ENCODE measurements at places on chromosomes 2 and 18. TPM values are rescaled to one million over a fixed set of nuclear protein-coding genes. Genes with fewer than 3 reads are reported as not detected.
A peak's percentile ranks its signal among the peaks of the same experiment; 100 is the strongest.

Gene ALLC
- total RNA-seq = not detected

DNA sequence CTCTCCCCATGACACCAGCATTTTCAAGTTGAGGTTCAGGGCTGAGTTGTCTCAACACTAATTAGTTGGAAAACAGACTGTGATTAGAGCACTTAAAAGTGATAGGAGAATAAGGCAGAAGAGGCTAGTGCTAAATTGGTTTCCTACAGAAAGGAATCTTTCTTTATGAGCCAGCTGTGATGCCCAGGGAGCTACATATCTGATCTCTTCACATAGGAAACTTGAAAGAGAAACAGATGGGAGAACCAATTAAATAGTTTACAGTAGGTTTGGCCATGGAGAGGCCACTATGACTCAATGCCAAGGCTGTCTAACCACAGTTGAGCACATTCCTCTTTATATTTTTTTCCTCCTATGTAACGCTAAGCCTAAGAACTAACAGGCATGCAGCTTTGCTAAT lies 418.3 kb upstream of the CYRIA start:
- DNase-seq = peak; percentile 5

GRCh38 chr2:216006164-216006663 lies 7.1 kb downstream of the MREG start:
- DNase-seq = peak; percentile 93

DNA sequence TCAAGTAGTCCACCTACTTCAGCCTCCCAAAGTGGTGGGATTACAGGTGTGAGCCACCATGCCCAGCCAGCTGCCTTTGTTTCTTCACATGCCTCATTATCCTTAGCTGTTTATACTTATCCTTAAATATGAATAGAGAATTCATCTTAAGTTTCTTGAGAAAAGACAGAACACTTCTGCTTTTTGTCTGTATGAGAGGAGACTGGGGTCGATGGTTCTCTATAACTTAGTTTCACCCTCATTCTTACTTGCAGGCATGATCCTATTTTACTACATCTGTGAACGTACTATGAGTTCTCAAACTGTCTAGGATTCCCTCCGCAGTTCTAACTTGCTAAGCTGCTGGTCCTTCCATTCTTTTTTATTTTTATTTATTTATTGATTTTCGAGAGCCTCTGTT lies 20.4 kb downstream of the PPM1B start:
- no peak for DNase-seq

- peak; percentile 97 for DNase-seq
These were observed 24.4 kb upstream of the AAK1 start for GRCh38 chr2:69667805-69668382.

Gene HOXD4
- not detected for total RNA-seq

DNA sequence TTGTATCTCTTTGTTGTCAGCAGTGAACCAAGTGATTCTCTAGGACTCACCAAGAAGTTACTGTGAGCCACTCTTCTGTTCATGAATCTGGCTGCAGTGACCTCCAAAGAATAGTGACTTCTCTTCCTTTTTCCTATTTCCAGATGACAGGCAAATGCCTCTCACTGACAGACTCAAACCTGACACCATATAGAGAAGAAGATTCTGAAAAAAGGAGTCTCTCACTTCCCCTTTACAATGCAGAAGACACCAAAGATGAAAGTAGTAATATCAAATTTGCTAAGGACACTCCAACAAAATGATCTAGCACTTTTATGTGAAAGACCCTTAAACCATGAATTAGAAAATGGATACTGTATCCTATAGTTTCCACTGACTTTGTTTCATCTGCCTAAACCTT lies 44.4 kb upstream of the SETBP1 start:
- DNase-seq = no peak

DNA sequence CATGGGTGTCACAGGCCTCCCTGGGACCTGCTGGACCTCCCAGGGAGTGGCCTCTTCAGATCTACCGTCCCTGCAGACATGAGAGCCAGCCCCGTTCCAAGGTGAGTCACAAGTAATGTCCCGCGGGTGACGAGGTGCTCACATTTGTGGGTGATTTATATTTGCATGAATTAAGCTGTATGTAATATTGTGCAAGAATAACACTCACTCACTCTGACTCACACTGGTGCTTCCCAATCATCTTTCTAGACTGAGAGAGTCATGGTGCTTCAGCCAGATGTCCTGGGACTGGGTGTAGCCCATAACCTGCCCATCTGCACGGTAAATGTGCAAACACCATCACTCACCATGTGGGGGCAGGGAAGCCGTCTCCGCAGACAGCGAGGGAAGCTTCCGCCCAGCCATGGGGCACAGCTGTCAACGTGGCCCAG lies 347.5 kb upstream of the SALL3 start:
- peak; percentile 81 for DNase-seq

Gene IL1F10
- not detected for total RNA-seq

GRCh38 chr2:209687323-209687969 lies 84.2 kb upstream of the UNC80 start:
- no peak for DNase-seq

GRCh38 chr2:190840569-190841172 lies 40.0 kb upstream of the GLS start:
- no peak for DNase-seq

GRCh38 chr18:50030146-50030545 lies 164.8 kb downstream of the MYO5B start:
- DNase-seq = no peak

GRCh38 chr18:47418746-47419145 lies 167.3 kb upstream of the SKOR2 start:
- DNase-seq = no peak

GRCh38 chr2:120442923-120443571 lies 97.1 kb downstream of the INHBB start:
- DNase-seq = peak; percentile 70

Gene CD226
- total RNA-seq = 0.53 TPM

- no peak for DNase-seq
These were observed 142.6 kb downstream of the HDAC4 start for GRCh38 chr2:239258248-239258647.

Gene PLGLB2
- not detected for total RNA-seq

GRCh38 chr2:142598846-142599245 lies 278.6 kb upstream of the KYNU start:
- DNase-seq = peak; percentile 19

- DNase-seq = no peak
These were observed 1303.3 kb downstream of the SUCLG1 start for GRCh38 chr2:83155826-83156225.

Gene CRYGC
- not detected for total RNA-seq

Gene TRMT61B
- 16.1 TPM for total RNA-seq

DNA sequence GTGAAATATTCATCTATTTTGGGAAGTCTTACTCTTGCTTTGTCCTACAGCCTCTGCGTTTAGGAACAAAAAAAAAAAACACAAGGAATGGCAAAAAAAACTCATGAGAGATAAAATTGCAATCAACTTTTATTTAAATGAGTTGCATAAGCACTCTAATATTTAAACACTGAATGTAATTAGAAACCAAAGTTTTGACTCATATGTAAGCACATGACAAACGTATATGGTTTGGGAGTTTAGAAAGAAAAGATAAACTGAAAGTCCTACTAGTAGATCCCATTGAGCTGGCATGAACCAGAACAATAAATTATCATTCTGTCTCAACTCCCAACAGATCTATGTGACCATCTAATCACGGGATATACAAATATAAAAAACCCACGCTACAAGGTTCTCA lies 44.8 kb downstream of the REV1 start:
- DNase-seq = peak; percentile 35

DNA sequence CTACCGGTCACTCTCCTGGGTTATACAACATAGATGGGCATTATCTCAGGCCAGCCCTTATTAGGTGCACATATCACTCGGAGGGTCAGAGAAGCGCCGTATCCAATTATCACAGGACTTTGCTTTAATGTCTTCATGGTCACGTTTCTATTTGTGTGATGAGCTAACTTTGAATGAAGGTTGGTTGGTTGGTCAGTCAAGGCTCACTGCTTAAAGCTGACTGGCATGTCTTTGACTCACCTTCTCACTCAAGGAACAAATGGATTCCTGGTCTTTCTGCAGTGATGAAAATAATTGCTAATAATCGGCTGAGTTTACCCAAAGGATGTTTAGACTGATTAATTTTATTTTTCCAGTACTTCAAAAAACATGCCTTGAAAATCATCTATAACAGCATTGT lies 39.7 kb downstream of the COLEC12 start:
- no peak for DNase-seq

Data from bronchial epithelial cell (primary cell).